Activated CD8-positive, alpha-beta memory T cell treated with anti-CD3 and anti-CD28 coated beads, Interleukin-2, amount 10 ng/mL, durations not matched to agents 7 days and 5 days (primary cell): ENCODE measurements at places on chromosomes 3 and 15. TPM values are rescaled to one million over a fixed set of nuclear protein-coding genes. Genes with fewer than 3 reads are reported as not detected.

Gene TMEM40
- total RNA-seq: not detected

Gene ZBTB20
- 10.2 TPM for total RNA-seq

Gene TUSC7
- total RNA-seq: not detected

Gene GOLGA6L4
- 3.6 TPM for total RNA-seq
